ELF-1 (cell line): ENCODE measurements at places on chromosomes 3 and 15.
A peak's percentile ranks its signal among the peaks of the same experiment; 100 is the strongest.

DNA sequence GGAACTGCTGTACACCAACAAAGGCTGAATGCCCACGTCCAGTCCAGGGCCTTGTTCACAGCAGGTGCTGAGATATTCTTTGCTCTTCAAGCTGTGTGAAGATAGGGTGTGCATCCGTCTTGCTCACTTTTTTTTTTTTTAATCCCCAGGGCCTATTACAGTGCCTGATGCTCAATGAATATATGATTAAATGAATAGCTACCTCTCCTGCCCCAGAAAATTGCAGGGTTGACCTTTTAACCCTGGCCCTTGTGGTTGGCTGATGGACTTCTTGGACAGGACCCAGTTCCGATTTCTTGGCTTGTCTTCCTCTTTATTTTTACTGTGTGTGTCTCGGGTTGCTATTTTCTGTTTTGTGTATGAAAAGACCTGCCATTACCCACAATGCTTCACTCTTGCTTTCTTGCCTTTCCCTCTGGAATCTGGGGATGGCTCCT, 2.9 kb upstream of the FYTTD1 start:
- no peak for DNase-seq

DNA sequence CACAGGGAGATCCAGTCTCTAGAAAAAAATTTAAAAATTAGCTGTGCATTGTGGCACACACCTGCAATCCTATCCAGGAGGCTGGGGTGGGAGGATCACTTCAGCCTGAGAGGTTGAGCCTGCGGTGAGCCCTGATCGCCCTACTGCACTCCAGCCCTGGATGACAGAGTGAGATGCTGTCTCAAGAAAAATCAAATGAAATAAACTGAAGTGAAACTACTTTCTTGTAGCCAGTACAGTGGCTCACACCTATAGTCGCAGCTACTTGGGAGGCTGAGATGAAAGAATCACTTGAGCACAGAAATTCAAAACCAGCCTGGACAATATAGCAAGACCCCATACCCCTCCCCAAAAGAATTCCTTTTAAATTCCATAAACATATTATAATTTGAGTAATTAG, 35.4 kb downstream of the SMARCC1 start:
- no peak for DNase-seq

- DNase-seq, result no peak
Observed at GRCh38 chr15:68364028-68364659, 67.8 kb downstream of the ITGA11 start.

DNA sequence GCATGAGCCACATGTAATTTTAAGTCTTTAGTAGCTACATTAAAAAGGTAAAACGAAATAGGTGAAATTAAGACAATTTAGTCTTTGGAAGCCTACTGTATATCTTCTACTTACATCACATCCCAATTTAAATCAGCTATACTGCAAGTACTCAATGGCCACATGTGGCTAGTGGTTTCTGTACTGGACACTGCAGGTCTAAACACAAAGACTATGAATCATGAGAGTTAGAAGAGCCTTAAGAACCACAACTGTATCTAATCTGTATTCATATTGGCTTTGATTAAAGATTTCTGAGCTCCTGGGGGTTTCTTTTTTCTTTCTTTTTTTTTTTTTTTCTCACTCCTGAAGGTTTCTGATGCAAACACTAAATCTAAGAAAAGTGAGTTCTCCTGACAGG, 2.3 kb upstream of the EIF1B start:
- DNase-seq, result no peak

GRCh38 chr3:121651684-121652083, 9.0 kb downstream of the HCLS1 start:
- DNase-seq, result no peak

GRCh38 chr3:119156868-119157267, 10.9 kb downstream of the TEX55 start:
- no peak for DNase-seq

DNA sequence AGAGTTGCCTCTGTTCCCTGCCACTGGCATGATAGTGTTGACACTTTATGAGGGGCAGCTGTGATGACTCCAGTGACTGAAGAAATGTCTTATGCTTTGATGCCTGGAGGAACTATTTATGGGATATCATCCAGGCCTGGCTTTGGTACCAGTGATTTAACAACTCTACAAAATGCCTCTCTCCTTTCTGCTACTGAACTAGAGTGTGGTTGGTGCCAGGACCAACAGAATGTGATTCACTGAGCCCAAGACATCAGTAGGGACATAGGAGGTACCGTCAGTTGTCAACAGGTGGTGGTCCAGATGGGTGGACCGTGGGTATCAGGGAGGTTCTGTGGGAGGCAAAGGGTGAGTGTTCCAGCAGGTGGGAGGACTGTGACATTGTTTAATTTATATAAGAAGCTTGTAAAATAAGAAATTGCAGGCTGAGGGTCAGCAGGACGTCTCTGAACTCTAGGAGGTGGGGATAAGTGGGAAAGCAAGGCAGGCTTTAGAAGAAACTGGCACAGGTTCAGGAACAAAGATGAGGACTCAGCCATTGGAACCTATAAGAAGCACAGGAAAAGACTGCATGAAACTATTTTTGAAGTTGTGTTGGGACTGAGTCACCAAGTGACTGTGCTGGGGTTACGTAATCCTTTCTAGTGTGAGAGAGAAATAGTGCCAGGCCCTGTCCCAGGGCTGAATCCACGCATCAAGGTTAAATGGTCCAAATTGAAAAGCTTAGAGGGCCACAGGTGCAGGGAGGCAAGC, 28.5 kb upstream of the SLC7A14 start:
- DNase-seq, result no peak

GRCh38 chr3:170717410-170718402, 131.8 kb upstream of the SLC7A14 start:
- DNase-seq, result no peak

- peak; percentile 14 for DNase-seq
Observed at GRCh38 chr3:53416530-53416929, 69.2 kb upstream of the DCP1A start.

DNA sequence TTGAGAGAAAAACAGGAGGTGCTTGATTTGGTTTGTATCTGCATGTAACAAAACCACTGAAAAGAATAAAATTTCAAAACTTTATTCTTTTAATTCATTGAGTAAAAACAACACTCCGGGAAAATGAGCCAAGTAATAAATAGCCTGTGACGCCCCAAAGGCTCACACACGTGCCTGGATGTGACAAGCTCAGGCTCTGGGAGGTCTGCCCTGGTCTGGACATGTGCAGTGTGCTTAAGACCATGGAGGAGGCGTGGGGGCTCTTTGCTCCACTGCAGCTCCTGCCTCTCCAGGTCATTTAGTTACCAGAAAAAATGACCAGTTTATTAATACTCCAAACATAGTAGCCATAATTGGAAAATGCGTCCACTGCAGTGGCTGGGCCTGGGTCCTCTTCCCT, 8.6 kb upstream of the NME9 start:
- no peak for DNase-seq

DNA sequence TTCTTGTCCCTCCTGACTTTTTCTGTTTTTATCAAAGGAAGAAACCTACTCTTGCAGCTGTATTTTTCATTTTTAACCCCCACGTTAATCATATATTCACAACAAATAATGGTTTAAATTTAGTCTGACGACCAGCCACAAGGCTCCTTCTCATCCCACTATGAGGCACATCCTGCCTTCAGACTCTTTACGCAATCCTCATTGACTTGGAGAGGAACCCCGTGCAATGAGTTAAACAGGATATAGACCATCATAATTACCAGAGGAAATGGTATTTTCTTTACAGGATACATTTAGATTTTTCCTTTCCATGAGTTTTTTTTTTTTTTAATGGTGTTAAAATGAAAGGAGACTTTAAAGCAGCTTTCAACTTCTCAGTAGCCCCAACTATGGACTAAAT, 68.5 kb downstream of the WWTR1 start:
- DNase-seq, result no peak

GRCh38 chr15:81783076-81783475, 262.7 kb downstream of the MEX3B start:
- DNase-seq, result no peak

DNA sequence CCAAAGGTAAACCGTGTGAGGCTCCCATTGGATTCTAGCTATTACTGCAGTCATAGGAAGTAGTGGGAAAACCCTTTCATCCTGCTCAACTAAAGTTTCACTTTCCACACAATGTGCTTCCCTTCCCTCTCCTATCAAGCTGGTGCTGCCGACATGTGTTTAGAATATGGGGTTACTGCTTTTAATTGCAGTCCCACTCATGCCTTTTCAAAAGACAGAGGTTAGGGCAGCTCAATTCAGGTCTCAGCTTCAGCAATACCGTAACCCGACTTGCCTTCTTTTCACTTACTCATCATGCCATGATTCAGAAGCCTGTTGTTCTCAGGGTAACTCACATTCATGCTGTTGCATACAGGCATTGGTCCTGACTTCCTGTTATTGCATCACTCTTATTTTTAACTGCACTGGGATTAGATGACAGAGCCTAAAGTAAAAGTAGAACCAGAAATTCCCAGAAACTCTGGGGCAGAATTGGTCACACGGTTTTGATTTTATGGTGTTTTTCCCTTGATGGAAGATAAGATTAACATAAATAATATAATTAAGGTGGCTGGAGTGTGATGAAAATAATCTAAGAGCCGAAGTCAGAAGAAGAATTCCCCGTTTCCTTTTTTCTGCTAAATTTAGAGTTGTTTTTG, 45.7 kb downstream of the C2CD4B start:
- no peak for DNase-seq

DNA sequence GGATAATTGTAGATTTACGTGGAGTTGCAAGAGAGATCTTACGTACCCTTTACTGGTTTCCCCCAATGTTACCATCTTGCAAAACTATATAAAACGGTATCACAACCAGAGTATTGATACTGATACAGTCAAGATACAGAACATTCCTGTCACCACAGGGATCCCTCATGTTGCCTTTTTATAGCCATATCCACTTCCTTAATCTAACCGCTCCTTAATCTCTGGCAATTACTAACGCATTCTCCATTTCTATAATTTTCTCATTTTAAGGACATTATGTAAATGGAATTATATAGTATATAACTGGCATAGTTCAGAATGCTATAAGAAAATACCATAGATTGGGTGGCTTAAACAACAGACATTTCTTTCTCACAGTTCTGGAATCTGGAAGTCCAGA, 61.1 kb downstream of the SEC22A start:
- no peak for DNase-seq

GRCh38 chr15:42819786-42820185, 82.9 kb upstream of the CDAN1 start:
- no peak for DNase-seq

DNA sequence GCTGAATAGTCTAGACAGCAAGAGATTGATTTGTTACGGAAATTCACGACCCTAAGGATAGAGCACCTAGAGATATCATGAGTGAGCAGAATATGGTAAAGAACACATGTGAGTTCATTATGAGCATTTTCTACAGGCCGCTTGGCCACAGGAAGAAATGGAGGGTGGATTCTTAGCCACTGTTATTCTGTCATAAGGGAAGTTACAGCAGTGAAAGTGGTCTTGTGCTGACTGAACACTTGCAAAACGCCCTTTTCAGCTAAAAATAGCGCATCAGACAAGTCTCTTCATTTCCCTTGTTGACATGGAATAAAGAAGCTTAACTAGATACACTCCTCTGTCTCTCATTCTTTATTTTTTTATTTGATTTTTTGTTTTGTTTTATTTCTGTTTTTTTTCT, 19.8 kb downstream of the DGKG start:
- no peak for DNase-seq

- no peak for DNase-seq
Observed at GRCh38 chr3:13822042-13822441, 57.8 kb downstream of the WNT7A start.

GRCh38 chr3:125200731-125201139, 11.8 kb downstream of the SLC12A8 start:
- no peak for DNase-seq

DNA sequence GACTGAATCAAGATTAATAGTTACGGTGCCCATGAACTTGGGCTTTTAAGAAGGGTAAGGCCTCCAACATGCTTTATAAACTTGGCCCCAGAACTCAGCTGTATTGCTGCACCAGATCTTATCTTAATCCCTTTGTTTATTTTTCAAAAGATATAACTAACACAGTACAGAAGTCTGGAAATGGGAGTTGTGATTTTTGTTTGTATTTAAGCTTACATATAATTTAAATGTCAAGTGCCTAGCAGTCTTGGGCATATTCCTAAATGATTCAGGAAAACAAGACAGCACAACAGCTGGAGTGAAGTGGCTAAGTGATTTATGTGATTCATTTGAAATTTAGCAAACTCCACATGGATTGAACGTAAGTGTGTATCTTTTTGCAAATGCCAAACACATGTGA, 56.2 kb downstream of the NBEAL2 start:
- DNase-seq, result no peak

DNA sequence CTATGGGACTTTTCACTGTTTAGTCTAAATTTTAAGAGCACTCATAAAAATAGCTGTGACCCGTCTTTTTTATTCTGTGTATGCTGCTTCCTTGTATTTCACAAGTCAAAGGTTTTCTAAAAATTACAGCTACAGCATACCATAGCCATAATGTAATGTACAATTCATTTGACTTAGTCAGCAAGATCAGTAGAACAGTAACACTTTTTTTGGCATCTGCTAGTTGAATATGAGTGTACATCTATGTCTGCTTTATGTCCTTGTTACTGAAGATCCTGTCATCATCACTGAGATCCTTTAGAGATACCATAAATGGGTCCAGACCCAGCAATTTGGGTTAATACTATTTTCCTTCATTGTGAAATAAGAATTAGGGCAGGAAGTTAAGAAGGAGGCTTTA, 42.2 kb downstream of the CMSS1 start:
- DNase-seq, result no peak

DNA sequence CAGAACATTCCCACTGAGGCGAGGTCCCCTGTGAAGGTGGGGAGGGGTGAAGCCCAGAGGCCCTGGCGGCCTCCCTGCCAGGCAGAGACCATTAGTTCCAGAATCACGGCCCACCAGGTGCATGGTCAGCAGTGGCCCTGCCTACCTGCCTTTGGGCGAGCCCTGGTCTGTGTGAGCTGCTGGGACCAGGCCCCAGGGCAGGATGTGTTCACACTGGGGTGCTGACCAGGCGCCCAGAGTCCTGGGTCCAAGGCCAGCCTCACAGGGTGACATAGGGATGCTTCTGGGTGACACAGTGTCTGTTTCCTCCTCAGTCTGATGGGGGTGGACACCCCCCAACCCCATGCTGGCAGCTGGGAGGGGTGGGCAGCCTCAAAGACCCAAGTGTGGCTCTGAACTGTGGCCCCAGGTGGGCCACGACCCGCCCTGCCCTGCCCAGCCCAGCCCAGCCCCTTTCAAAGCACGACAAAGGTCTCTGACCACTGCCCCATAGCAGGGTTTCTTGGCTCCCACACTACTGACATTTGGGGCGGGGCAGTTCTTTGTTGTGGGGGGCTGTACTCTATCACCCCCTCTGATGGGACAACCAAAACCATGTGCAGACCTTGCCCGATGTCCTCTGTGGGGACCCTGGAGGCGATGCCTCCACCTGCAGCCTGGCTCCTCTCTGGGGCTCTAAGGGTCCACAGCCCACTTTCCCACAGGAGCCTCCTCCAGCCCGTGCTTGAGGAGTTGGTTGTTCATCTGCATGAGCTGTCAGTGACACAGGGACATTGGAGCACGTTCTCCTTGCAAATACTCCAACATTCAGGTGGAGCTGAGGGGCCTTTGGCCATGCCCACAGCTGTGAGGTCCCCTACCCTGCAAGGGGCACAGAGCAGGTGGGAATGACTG, 44.8 kb upstream of the SLC41A3 start:
- DNase-seq, result no peak

- no peak for DNase-seq
Observed at GRCh38 chr3:34421762-34422161, 623.3 kb downstream of the PDCD6IP start.
